ENCODE measurements at places on chromosomes 7 and 10.

DNA sequence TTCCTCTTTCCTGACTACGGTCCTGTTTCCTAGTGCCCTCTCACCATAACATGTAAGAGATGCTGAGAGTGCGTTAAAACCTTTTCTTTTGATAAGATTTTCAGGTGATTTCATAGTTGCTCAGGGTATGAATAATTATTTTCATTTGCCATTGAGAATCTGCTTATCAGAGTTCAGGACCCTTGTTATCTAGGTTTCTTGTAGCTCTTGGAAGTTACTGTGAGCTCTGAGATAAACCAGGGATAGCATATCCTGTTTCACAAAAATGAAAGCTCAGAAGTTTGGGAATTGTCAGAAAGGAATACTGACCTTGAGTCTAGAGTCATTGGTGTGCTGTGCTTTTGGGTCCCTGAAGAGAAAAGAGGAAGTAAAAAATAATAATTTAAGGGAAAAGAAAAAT is 76.8 kb upstream of the PRKG1 start:
- DNase-seq = no peak

- no peak for DNase-seq
Observed at GRCh38 chr10:102959360-102959759, 41.3 kb downstream of the CNNM2 start.

DNA sequence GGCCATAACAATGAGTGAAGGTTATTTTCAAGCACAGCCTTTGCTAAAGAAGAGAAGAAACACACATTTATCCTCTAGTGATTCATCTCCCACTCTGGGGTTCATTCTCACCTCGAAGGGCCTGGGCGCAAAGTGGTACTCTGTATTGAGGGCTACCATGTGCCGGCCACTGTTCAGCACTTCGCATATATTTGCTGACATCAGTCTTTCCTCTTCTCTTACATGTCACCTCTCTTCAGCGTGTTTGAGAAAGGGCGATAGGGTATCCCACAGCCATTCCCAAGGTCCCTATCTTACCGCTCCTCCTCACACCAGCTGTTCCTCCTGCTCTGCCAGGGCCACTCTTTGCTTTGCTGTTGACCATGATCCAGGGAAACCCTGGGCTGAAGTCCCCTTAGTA is 48.8 kb upstream of the ECHDC3 start:
- DNase-seq = no peak

DNA sequence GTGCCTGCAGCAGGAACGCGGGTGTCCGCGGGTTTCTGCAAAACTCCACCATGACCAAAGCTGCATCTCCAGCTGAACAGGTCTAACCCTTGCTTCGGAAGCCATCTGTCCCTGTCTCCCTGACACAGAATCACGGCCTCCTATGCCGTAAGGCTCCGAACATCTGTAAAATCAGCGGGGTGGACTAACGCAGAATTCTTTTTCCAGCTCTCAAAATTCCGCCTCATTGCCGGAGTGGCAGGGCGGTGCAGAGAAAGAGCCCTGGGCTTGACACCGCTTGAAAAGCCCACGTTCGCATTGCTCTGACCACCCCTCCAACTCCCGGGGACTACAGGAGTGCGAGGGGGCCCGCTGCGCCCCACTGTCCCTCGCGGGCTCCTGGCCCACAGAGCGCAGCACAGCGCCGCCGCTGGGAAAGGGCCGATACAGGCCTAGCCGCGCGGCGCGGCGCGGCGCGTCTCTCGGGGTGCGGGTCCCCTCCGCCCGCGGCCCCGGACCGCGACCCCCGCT is 409 bp downstream of the DNMBP start:
- DNase-seq = no peak

- DNase-seq = no peak
Observed at GRCh38 chr10:93766918-93767317, 9.2 kb downstream of the LGI1 start.

DNA sequence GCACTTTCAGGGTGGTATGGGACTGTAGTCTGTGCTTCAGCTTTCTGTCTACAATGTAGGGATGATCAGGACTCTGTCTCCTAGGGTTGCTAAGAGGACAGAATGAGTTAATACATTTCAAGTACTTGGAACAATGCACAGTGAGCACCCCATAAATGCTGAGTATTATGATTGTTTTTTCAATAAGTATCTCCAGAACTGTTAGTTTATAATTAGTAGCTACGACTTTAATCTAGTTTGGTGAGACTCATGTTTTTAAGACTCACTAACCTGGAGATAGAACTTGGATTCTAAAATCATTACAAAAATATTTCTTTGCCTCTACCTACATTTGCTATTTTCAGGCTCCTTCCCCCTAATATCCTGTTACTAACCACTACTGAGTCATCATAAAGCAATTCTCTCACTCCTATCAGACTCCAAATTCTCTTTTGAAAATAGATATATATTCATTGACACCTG is 95.3 kb downstream of the CPED1 start:
- DNase-seq = no peak

DNA sequence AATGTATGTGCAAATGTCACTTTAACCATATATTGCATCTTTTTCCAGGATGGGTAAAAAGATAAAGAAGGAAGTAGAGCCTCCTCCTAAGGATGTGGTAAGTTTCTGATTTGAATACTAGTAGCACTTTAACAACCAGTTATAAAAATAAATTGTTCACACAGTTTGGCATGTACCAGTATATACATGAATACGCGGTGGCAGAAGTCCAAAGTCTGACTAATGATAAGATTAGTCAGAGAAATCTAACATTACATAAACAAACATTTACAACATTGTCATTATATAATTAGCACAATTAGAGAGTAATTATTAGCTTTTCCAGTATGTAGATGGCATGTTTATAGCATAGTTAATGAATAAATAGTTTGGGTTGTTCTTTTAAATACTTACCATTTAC is 4.1 kb downstream of the ARMC3 start:
- no peak for DNase-seq

DNA sequence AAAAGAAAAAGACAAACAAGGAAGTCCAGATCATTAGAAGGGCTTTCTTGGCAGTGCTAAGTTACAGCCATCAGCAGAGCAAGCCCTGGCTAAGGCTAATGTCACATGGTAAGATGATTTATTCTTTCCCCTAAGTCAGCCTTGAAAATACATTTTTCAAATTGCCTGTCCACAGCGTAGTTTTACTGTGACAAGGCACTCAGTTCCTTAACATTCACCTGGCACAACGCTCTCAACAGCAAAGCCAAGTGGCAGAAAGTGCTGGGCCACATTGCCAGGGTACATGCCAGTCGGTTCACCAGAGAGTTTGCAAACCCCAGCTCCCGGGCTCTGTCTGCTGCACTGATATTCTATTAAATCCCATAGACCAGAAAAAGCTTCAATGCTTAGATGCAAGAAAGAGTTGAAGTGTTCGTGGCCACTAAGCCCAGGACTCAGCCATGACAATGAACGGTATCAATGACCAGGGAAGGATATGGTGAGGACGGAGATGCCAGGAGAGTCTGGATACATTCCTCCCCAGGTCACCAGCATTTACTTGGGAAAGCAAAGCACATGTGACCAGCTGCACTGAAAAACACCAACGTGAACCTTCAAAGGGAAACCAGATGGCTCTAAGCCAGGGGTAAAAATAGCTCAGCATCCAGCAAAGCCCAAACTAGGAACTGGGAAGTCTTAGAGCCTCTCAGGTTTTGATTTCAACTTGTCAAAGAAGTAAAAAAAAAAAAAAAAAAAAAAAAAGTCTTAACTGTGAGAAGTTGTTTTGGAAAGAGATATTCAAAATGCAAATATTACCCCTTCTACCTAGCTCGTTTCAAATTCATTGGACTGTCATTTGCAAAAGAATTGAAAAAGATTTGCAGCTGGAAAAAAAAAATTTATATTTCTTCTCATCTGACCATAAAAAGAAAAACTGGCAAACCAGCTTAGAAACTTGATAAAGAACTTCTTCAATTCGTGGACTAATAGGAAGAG is 23.9 kb upstream of the MPP7 start:
- DNase-seq = no peak

DNA sequence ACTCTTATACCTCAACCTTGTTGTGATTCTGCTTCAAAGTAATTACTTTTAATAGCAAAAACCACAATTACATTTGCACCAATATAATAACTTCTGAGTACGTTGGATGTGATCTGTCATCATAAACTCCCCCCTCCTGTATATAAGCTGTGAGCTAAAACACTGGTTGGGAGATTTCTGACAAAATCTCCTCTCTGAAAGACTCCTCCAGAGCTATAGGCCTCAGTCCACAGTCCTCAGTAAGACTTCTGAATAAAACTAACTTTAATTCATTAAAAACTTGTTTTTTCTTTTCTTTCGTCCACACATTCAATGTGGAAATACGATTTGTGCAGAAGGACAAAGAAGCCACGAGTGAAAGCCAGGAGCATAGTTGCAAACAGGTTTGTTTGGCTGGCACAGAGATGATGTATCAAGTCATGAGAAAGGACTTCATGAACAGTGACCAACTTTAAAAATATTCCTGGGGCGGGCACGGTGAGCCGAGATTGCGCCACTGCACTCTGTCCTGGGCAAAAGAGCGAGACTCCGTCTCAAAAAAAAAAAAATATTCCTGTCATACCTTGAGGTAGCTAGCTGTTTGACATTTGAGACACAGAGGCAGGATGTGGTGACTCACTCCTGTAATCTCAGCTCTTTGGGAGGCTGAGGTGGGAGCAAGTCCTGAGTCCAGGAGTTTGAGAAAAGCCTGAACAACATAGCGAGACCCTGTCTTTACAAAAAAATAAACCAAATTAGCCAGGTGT is 91.1 kb upstream of the ARHGAP21 start:
- no peak for DNase-seq

DNA sequence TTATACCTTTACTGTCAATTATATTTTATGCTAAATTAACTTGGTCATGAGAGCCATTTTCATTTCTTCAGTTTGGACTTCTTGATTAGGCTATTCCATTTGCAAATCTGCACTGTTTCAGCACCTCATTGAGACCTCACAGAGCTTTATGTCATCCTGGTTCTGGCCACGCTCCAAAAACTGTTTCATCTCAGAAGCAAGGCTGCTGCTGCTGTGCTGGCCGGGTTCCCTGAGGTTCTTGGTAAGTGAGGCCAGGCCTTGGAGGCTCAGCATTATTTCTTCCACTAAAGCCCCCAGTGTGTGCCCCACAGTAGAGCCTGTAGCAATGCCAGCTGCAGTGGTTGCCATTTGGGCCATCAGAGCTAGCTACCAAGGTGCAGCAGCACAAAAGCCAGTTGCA is 7.8 kb upstream of the ZNF485 start:
- DNase-seq = no peak

- no peak for DNase-seq
Observed at GRCh38 chr7:6607651-6608051, 7.8 kb upstream of the ZNF853 start.

DNA sequence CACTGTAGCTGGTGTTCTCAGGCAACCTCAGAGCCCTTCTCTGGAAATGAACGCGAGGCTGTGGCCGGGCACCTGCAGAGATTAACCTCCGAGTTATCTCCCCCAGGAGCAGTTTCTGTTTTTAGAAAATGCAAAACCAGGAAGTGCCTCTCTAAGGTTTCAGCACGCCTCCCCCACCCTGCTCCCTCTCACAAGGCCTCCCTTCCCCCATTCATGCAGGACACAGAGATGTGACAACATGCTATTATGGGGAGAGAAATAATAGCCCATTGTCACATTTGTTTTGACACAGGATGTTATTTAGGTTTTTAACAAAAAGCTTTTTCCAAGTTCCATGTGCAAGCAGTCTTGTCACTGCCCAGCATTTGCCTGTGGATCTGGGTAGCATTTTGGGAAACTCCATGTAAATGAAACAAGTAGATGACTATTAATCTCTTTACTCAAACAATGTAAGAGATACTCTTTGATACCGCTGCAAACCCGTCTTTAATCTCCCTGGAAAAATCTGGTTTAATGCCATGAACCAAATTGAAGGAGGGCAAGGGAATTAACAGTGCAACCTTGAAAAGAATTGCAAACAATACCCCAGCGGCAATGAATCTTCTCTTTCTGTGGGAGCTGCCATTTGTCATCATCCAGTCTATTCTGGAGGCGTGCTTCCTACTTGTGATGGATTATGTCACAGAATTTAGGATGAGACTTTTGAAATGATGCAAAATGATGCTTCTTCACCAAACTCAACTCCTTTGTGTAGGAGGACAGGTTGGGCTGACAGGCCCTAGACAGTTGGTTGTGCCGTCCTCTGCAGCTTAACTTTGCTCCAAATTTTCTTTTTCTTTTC is 86.5 kb upstream of the NMT2 start:
- no peak for DNase-seq

DNA sequence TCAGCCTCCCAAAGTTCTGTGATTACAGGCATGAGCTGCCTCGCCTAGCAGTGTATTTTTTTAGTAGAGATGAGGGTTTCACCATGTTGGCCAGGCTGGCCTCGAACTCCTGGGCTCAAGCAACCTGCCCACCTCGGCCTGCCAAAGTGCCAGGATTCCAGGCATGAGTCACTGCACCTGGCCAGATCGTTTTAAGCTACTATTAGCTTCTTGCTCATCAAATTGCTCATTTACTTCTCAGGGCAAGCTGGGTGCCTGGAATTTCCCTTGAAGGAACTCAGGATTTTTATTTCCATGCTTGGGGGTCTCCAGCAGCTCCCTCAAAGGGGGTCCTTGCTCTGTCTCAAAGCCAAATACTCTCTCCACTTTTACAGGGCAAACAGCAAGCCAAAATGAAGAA is 798.0 kb upstream of the AUTS2 start:
- no peak for DNase-seq

- no peak for DNase-seq
Observed at GRCh38 chr7:158106272-158106671, 481.4 kb downstream of the PTPRN2 start.

DNA sequence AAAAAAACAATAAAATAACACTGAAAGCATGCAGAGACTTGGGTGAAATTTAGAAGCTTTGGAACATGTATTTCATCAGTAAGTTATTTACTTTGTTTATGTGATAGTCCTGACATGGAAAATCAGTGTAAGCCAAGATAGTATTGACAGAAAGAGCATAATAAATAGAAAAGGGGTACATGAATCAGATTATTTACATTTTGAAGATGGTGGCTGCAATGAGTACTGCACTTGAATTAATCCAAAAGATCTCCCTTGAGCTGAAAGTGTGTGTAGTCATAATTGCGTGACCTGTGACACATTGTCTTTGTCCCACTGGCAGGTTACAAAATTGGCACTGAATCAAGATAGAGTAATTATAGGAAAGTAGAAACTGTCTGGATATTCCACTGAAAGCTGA is 562.9 kb downstream of the GFRA1 start:
- DNase-seq = no peak

DNA sequence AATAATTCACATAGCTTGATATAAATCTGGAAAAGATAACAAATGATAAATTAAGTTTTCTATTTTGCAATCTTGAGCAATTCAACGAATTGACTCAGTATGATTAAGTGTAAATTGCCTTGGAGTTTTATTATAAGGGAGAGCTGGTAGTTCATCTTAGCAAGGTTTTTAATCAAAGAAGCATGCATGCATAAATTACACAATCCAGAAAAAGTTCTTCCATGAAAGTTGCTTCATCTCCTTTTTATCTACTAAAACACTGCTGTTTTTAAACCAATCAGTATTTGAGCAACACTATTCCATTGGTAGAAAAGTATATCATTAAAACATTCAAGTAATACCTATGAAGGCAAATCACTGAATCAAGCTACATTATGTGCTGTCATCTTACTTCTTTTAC is 47.6 kb downstream of the POT1 start:
- DNase-seq = no peak

Measured in activated T-helper 1 cell treated with anti-CD3 and anti-CD28 coated beads, Interleukin-2, amount 50 U/mL, for 16 hours (primary cell).